ENCODE measurements at places on chromosomes 16 and 17. TPM values are rescaled to one million over a fixed set of nuclear protein-coding genes. Genes with fewer than 3 reads are reported as not detected.
A peak's percentile ranks its signal among the peaks of the same experiment; 100 is the strongest.

DNA sequence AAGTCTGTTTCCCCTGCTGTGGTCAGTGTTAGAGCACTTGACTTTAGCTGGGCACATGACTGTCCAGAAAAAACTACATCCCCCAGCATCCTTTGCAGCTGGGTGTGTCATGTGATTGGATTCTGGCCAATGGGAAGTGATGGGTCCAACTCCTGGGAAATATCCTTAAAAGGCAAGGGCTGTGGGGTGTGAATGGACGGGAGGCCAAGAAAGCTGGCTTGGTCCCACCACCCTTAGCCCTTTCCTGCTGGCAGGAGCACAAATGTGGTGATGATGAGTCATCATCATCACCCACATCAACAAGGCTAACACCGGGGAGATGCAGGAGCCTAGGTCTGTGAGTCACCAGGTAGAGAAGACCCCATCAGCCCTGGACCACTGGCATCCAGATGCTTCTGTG is 341.7 kb downstream of the C16orf95 start:
- peak; percentile 58 for DNase-seq

GRCh38 chr16:87622756-87623319 is 20.5 kb downstream of the JPH3 start:
- DNase-seq = no peak

- DNase-seq = no peak
Measured at GRCh38 chr16:17432901-17433576, 37.7 kb downstream of the XYLT1 start.

GRCh38 chr16:85184404-85184803 is 72.1 kb upstream of the CIBAR2 start:
- DNase-seq = no peak

DNA sequence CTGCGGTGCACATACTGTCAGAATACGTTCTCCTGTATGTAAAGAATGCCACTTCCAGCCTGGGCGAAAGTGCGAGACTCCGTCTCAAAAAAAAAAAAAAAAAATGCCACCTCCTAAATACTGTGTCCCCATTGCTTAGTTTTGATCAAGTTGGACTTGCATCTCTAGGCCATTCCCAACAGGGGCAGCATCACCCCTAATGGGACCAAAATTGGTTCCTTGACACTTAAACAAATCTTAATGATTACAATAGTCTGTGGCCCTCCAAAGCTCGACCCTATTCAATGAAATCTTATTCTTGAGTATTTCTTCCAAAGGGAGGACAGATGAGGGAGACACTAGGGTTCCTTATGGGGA is 154.7 kb upstream of the PLCG2 start:
- no peak for DNase-seq

DNA sequence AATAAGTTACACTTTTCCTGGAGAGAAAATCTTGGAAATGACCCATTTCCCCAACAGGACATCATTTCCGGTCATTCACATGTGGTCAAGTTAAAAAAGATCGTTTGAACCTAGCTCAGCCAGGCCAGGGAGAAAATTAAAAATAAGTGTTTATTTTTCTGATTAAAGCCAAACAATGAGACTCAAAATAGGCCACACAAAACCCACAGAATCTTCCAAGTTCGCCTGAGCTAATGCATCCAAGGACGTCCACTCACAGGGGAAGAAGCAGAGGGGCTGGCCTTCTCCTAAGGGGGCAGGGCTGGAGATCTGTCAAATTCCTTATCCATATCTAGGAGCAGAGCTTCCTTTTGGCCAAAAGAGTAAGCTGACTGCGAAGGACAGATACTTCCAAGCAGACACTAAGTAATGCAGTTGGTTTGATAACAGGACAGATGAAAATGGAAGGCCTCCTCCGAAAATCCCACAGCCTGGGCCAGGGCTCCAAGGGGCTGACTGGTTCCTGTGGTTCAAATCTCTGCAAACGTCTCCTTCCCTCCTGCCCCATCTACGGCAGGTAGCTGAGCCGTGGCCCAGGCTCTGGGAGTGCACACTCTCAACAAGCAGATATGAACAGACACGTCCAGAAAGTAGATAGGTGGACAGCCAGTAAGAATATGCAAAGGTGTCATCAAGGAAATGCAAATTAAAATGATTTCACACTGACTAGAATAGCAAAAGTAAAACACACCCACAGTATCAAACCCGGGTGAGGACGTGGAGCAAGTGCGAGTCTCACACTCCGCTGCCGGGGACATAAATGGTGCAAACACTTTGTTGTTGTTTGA is 98.5 kb downstream of the MRM3 start:
- DNase-seq = no peak

- DNase-seq = no peak
Measured at GRCh38 chr17:41048441-41048840, 1.3 kb upstream of the KRTAP2-1 start.

- no peak for DNase-seq
Measured at GRCh38 chr16:26051063-26051462, 359.3 kb downstream of the HS3ST4 start.

DNA sequence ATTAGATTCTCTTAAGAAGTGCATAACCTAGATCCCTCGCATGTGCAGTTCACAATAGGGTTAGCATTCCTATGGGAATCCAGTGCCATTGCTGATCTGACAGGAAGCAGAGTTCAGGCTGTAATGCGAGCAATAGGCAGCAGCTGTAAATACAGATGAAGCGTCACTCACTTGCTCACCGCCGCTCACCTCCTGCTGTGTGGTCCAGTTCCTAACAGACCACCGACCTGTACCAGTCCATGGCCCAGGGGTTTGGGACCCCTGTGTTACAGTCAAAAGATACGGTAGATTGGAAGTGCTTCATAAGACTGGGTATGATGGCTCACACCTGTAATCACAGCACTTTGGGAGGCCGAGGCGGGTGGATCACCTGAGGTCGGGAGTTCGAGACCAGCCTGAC is 2.8 kb downstream of the STAT5A start:
- peak; percentile 84 for DNase-seq

DNA sequence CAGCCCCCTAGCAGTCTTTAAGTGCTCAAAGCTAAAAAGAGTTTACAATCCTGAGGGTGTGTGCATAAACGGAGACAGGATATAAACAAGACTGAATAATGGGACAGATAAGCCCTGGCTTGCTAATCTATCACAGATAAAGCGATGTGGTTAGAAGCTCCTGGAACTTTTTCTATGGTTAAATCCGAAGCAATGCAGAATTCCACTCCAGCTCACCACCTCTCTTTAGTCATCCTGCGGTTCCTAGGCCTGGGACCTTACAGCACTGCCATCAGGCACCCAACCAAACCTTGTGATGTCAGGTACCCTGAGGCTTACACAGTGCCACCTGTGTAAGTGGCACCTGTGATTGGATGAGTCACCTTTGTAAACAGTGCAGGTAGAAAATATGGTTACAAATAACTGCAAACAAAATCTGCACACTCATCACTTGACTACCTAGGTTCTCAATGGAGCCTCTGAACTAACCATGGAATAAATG is 31.5 kb upstream of the B4GALNT2 start:
- no peak for DNase-seq

GRCh38 chr17:4599505-4600281 is 15.4 kb downstream of the SMTNL2 start:
- peak; percentile 18 for DNase-seq

DNA sequence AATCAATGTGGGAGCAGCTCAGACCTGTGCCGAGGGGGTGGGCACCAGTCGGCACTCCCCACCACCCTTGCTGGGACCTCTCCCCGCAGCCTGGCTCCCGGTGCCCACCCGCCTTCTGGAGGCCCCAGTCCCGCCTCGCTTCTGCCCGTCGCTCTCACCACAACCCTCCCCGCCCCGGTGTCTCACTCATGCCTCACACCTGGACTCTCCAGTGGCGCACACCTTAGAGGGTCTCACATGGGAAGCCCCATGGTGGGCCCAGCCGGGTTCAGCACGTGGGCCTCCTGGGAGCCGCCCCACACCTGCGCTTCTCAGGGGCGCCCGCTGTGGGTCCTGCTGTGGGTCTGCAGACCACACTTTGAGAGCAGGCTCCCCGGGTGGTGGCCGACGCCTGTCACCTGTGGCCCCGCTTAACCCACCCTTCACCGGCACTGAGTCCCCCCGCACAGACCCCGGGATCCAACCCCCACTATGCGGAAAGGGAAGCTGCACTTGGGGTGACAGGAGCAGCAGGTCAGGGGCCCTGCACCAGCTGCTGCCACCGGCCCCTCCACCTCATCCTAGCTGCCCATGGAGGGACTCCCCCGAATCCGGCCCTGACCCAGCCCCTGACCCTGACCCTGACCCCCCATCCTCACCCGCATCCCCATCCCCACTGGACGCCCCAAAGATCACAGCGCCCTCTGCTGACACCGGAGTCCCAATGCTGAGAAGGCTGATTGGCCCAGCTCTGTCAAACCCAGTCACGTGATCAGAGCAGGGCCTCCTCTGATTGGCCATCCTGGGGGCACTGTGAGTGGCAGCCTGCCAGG is 27.4 kb upstream of the SLC38A10 start:
- peak; percentile 97 for DNase-seq

DNA sequence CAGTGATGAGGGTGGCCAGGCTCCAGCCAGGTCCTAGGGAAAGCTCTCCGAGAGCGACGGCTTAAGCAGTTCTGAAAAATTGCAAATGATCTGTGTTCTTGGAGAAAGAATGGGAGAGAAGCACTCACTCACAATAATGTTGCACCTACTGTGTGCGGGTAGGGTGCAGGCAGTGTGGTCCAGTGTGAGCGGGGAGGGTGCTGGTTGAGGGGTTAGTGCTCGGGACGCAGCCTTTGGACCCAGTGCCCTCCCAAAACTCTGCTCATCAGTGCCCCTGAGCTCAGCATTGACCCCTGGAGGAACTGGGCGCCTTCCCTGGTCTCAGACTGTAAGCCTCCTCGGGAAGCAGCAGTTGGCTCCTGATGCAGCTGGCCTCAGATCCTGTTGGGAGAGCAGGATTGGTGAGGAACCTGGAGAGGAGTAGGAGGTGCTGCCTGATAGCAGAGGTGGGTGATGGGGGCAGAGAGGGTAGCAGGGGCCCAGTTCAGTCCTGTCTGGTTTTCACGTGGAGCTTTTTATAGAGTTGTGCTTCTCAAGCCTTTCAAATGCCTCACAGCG is 23.6 kb upstream of the ZNF750 start:
- DNase-seq = peak; percentile 73

DNA sequence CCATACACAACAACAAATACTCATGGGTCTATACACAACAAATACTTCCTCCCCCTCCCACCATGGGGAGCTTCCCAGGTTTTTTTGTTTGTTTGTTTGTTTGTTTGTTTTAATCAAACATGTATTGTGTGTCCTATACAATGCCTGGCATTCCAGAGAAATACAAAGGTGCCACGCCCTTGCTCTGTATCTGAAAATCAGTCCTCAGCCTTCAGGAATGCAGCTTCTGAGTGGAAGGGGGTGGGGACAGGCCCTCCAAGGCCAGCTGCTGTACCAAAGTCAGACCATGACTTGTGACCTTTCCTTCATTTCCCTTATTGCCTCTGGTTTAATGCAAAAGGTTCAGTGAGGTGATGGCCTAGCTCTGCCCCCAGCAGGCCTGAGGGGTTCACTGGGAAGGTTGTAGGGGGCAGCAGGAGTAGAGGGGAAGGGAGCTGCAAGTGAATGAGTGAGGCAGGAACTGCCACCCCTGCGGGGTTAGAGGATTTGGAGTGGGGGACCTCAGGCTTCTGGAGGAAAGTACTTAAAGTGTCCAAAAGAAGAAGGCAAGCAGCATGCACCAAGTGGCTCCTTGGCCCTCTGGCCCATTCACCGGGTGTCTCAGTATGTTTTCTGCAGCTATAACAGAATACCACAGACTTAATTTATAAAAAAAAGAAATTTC is 105.2 kb downstream of the CLEC16A start:
- DNase-seq = peak; percentile 16

DNA sequence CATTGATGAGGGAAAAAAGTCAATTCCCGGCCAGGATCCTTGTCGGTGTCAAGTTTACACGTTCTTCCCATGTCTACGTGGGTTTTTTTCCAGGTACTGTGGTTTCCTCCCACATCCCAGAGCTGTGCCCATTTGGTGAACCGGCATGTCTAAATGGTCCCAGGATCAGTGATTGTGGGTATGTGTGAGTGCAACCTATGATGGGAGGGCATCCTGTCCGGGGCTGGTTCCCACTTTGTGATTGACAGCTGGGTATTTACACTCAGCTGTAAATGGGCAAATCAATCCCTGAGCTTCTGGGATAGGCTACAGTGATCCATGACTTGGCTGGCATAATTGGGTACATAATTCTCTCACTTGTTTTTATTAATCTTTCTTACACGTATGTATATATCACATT is 91.2 kb upstream of the IRX6 start:
- DNase-seq = no peak

GRCh38 chr16:86925067-86925791 is 346.9 kb downstream of the FOXL1 start:
- DNase-seq = no peak

DNA sequence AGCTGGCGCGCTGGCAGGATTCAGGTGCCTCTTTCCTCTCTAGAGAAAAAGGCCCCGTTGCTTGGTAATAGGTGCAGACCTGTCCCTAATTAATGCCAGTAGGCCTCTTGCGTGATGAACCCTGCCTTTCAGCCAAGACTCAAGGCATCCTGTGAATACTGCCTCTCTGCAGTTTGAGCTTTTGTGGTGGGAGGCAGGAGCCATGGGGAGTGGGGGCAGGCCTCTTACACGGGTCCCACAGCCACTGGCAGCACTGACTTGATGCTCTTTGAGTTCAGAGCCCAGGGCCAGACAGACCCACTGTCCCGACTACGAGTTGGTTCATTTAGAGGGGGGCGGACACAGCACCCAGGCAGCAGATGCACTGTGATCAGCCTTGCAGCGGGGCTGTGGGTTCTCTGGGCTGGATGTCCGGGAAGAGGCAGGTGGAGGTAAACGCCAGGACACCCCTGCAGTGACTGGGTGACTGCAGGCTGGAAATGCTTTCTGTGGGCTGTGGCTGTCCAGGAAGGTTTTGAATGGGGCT is 237.0 kb downstream of the SEC14L1 start:
- no peak for DNase-seq

GRCh38 chr17:43905400-43905984 is 1.8 kb downstream of the MPP2 start:
- no peak for DNase-seq

PYDC1 gene
- not detected for total RNA-seq

SLC47A2 gene
- not detected for total RNA-seq

PFAS gene
- 55.8 TPM for total RNA-seq

DNAJA2 gene
- total RNA-seq = 86.4 TPM

KRT9 gene
- total RNA-seq = not detected

RHBDL1 gene
- total RNA-seq = 0.94 TPM

QRICH2 gene
- total RNA-seq = 3.5 TPM

KIF2B gene
- total RNA-seq = not detected

TPSD1 gene
- total RNA-seq = not detected

KRTAP17-1 gene
- not detected for total RNA-seq

KCNH6 gene
- not detected for total RNA-seq
